ENCODE measurements at places on chromosomes 4 and X.

DNA sequence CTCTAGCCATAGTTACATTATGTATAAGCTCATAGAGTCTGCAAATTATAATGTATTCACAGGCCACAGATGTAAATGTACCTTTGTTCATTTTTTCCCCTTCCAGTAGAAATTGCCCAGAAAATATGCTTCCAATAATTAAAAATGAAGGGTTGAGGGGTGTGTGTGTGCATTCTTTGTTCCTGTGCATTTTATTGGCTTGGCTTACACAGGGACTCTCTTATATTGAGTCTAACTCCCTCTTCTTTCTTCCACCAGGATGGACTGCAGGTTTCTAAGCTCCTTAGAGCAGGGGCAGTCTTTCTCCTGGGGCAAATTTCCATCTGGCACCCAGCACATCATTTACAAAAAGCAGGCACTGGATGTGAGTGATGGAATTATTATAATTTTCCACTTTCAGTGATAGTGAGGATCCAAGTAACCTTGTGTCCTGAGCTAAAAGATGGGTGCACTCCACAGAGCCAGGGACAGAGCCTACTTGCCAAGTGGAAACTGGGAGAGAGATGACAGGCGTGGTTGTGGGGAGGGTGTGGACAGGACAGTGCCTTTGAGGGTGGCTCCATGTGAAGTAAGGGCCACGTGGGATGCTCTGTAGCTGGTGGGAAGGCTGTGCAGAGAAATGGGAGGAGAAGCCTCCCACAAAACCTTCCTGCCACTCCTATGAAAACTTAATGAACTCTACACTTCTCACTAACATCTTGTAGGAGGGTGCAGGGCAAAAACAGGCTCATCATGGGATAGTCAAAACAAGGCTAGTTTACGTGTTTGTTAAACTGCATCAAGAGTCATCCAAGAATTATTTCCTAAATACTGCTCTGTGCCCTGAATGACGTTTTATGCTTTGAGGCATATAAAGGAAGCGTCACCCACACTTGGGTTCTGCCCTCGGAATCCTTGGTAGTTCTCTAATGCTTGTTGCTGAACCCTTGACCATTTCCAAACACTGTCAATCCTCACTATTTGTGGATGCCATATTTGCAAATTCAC is 16.0 kb downstream of the IGFBP7 start:
- no peak for DNase-seq

DNA sequence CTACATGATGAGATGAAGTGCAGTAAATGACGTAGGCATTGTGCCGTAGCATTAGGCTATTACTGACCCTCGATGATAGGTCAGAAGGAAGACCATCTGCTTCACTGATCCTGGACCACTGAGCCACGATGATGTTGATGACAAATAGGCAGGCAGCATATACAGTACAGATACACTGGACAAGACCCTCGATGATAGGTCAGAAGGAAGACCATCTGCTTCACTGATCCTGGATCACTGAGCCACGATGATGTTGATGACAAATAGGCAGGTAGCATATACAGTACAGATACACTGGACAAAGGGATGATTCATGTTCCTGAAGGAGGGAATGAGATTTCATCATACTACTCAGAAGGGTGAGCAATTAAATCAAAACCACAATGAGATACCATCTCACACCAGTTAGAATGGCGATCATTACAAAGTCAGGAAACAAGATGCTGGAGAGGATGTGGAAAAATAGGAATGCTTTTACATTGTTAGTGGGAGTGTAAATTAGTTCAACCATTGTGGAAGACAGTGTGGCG is 50.9 kb downstream of the BEND4 start:
- no peak for DNase-seq

DNA sequence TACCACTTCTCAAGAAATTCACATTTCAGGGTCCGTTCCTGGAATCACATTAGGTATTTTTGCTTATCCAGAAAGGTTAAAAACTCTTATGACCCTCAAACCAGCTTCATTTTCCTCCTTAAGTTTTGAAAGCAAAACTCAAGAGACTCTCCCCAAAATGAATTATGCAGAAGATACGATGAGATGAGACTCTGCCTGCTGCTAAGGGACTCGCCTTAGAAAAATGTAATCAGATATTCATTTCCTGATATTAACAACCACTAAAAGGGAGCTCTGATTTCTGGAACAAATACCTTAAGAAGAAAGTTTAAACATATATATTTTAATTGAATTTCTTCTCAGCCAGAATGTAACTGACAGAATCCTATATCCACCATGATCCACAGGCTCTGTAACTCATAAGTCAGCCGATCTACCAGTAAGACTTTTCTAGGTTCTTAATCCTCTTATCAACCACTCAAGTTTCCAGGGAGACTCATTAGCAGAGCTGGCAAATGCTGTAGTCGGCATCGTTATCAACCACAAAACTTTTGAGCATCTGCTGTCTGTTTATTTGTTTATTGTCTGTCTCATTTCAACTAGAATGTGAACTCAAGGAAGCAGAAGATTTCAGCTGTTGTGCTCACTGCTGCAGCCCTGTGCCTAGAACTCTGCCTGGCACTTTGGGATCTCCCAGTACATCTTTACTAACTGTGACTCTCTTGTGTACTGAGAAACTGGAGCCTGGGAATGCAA is 112.5 kb downstream of the LDB2 start:
- DNase-seq, result no peak

DNA sequence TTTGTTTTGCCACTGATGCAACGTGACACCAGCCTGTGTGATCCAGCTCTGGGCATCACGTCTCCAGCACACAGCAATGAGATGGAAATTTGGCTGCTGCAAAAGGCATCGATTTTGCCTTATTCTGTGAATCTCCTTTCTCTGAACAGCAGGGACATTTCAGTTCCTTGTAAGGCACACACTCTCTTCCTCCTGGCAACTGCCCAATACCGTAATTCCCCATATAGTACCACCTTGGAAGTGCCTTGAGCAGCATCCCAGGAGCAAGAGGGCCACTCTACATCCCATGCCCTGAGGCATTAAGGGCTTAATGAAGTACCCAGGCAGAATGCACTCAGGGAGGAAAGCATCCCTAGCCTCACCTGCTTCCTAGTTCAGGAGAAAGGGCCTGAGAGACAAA is 10.5 kb upstream of the MAMLD1 start:
- DNase-seq, result no peak

GRCh38 chrX:50779694-50780093 is 34.3 kb downstream of the SHROOM4 start:
- DNase-seq, result no peak

DNA sequence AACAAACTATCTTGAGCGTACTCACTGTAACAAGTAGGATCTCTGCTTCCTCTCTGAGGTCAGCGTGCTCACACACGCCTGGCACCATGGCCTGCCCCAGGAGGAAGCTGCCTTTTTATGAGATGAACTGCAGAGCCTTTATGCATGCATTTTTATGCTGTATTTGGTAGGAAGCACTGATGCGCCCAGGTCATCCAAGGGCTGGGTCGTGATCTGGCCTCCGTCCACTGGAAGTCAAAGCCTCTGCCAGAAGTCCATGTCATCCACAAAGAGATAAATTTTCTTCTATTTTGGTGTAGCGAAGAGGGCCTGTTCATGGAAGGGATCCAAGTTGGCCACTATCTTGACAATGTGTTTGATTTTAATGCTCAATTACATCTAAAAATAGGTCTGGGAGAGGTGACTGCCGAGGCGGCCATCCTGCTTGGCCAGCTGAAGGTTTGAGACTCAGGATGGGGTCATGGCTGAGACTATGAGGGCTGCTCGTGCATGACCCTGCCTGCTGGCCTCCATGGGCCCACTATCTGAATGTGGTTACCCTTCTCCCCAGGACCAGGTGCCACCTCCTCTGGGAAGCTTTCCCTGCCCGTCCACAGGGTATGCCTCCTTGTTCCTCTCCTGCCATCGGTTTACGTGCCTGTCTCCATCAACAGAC is 50.3 kb downstream of the HTRA3 start:
- DNase-seq, result no peak

GRCh38 chrX:150200820-150201287 is 162.3 kb upstream of the MAMLD1 start:
- DNase-seq, result no peak

- no peak for DNase-seq
These were observed 15.8 kb downstream of the VSIG4 start for GRCh38 chrX:66024092-66024467.

GRCh38 chr4:54496412-54496811 is 161.3 kb upstream of the KIT start:
- no peak for DNase-seq

GRCh38 chr4:4810092-4810774 is 49.2 kb upstream of the MSX1 start:
- DNase-seq, result no peak

GRCh38 chrX:97389761-97390192 is 506.1 kb downstream of the RPA4 start:
- DNase-seq, result no peak

DNA sequence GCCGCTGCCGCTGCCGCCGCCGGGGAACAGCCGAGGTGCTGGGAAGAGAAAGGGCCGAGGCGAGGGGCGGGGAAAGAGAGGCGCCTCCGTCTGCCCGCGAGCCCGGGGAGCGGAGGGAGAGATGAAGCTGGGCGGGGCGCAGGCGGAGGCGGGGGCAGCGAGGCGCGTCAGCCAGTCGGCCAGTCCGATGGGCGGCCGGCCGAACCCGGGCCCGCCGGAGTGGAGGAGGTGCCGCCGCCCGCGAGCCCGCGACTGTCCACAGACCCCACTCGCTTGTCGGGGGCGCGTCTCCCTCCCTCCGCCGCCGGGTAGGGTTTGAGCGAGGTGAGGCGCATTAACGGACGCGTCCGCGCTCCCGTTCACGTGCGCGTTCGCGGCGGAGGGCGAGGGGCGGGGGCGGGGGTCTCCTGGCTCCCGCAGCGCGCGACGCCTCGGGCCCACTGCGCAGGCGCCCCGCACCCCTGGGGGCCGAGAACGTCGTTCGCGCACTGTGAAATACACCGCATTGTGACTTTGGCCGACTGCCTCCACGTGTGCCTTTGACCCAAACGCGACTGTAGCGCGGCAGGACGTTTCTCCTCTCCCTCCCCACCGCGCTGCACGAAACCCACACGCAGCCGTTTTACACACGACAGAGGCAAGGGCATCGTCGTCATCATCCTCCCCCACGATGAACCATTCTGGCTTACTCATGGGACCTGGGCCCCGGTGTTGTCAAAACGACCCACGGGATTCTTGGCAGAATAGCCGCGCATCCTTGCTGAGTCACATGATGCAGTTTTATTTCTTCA is at the start of gene NUDT11:
Gene NUDT11, minus strand, starts transcription at position 92 of the 791 bp plus-strand sequence. CDS start 148 bp downstream, outside the sequence.
- DNase-seq, result no peak

DNA sequence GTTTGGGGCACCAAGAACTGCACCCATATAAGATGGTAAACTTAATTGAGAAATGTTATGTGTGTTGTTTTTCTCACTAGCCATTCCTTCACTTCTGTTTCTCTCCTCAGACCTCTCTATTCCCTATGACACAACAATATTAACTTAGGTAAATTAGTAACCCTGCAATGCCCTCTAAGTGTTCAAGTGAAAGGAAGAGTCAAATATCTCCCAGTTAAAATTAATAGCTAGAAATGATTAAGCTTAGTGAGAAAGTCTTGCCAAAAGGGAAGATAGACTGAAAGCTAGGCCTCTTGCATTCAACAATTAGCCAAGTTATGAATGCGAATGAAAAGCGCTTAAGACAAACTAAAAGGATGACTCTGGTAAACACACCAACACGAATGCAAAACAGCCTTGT is 132.9 kb upstream of the KLF8 start:
- DNase-seq, result no peak

- DNase-seq, result no peak
These were observed 276.0 kb downstream of the C4orf33 start for GRCh38 chr4:129371926-129372325.

DNA sequence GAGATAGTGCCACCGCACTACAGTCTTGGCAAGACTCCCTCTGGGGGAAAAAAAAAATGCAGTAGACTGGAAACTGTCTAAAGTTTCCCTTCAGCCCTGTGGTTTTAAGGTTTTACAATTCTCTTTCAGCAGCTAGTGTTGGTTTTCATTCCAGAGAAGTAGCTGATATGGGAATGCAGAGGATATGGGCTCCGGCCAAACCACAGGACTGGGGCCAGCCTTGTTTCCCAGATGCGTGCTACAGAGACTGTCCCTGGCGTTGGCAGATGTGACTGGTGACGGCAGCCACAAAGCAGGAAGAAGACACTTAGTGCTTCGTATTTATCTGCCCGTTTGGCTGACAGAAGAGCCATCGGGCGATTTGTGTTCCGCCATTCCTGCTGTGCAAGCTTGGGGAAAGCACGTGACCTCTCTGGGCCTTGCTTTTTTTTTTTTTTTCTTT is 43.2 kb downstream of the ZBTB49 start:
- DNase-seq, result no peak

DNA sequence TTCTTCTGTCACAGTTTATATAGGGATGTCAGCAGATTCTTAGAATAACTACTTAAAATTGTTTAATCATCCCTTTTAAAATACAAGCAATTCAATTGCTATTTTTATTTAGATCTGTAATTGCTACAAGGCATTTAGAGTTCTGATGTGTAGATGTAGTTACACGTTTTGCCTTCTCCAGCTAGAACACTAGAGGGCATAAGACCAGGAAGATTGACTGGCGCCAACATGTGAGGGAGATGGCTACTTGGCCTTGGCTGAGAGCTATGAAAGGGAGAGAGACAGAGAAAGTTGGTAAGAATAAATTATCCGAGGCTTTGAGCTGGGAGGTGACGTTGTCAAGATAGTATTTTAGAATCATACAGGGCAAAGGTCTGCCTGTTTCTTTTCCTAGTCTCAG is 563.7 kb upstream of the PRKX start:
- no peak for DNase-seq

DNA sequence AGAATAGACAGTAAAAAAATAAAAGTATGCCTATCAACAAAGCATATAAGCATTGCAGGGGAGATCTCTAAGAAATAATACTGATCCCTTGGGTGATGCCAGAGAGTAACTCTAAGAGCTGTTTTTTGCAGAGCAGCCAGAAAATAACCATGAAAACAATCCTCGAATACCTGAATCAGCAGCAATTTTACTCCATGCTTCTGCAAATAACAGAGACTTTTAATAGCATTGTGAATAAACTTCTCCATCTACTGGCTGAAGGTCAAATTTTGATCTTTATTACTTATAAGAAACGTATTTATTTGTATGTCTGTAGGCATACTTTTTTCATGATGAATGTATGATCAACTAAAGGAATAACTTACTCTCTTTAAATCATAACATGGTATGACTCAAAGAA is 334.5 kb downstream of the GALNTL6 start:
- no peak for DNase-seq

DNA sequence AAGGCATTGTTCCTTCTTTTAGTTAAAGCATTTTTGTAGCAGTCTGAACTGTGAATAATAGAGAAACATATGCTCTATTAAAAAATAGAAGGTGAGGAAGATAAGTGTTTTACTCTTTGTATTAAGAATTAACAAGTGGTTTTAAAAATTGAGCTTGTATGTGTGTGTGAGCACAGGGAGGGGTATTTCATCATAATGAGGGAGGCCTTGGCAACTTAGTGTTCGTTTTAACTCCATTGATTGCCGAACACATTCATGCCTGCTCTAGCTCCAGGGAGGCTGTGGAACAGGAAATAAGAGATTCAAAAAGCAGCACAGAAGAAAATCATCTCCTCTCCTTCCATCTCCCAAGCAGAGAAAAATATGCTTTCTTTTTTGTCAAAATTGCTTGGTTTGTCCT is 14.8 kb downstream of the SHROOM3 start:
- DNase-seq, result no peak

GRCh38 chr4:179977378-179977777 is 2265.8 kb upstream of the TENM3 start:
- no peak for DNase-seq
